ENCODE measurements at places on chromosomes 12 and 14.

GRCh38 chr12:40903040-40903439, 210.8 kb downstream of the CNTN1 start:
- DNase-seq: no peak

DNA sequence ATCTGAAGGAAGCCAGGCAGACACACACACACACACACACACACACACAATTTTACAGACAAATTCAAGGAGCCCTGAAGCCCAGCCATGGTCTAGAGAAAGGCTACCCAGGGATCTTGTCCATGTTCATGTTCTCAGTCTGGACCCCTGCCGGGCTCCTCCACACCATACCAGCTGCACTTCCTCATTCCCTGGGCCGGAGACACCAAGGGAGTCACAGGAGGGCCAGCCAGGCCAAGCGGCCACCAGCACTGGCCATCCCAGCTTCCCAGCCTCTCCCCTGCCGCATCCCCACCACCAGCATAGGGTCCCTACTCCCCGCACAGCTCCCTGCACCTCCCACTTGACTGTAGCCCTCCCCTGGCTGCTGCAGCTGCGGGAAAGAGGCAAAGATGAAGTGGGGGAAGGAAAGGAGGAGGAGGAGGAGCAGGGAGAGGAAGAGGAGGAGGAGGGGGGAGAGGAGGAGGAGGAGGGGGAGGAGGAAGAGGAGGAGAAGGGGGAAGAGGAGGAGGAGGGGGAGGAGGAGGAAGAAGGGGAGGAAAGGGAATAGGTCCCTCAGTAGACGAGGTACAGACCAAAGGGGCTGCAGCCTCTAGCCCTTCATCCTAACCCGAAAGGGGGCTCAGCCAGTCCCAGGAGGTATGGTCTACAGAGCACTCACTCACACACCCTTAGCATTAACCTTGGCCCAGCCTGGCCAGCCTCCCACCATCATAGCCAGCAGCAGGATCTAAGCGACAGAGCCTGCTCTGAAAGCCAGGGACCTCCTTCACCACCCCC, 293.2 kb downstream of the DPF3 start:
- DNase-seq: no peak

DNA sequence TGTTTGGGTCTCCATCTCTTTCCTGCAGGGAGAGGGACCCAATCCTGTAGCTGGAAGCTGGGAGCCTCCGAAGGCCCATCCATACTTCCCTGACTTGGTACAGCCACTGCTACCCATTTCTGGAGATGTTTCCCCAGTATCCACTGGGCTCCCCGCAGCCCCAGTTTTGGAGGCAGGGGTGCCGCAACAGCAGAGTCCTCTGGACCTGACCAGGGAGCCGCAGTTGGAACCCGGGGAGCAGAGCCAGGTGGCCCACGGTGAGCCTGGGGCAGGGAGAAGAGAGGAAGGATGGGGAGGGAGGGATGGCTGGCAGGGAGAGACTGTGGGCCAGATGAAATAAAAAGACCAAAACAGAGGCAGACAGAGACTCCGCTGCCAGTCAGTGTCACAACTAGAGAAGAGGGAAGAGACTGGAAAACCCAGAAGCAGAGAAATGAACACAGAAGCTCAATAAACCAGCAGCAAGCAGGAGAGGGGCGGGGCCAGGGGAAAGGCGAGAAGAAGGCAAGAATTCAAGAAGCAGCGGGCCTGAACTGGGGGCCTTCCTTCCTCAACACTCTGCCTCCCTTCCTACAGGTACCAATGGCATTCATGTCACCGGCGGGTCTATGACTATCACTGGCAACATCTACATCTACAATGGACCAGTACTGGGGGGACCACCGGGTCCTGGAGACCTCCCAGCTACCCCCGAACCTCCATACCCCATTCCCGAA, 6.3 kb downstream of the LTBR start:
- DNase-seq: no peak

DNA sequence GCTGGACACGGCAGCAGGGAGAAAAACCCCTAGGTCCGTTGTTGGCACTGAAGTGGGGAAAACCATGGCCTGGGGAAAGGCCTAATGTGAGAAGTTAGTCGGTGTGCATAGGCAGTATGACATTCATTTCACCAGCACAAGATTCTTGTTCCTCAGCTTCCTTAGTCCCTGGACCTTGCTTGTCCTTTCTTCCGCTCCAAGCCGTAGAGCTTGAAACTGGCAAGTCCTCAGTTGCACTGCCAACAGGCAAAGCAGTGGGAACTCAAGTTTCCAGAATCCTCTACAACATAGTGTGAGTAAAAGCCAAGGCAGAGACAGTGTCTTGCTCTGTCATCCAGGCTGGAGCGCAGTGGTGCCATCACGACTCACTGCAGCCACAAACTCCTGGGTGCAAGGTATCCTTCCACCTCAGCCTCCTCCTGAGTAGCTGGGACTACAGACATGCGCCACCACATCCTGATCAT, 138.5 kb upstream of the AMIGO2 start:
- DNase-seq: no peak

GRCh38 chr12:46491548-46491947, 119.0 kb upstream of the SLC38A2 start:
- no peak for DNase-seq

- DNase-seq: no peak
Observed at GRCh38 chr14:55051165-55051422, 353 bp upstream of the MAPK1IP1L start.

- no peak for DNase-seq
Observed at GRCh38 chr12:123608182-123608581, 6.3 kb downstream of the DDX55 start.

DNA sequence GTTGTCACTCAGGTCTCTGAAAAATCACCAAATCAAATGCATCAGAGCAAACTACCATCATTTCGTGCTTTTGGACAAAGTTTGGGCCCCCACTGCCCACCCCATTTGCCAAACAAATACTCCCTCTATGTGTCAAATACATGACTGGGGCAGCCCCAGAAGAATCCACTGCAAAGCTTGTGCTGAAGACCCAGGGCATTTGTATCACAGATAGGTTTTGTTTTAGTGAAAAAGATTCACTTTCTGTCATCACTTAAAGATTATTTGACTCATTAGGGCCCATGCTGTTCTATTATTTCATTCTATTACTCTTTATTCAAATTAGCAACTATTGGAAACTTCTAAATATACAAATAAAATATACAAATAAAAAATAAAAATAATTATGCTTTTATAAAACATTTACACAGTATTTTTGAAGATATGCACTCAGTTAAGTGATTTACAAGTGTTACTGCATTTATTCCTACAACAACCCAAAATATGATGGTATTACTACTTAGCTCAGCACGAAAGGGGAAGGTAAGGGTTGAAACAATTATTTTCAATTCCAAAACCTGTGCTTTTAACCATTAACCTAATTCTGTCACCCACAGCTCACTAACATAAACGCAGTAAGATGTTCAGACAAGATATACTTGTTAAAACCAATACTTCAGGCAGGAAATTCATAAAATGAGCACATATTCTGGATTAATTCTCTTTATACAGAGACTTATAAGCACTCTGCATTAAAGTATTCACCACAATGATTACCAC, 36.5 kb downstream of the LRIG3 start:
- DNase-seq: no peak

- peak; percentile 55 for DNase-seq
Observed at GRCh38 chr12:68971404-68971803, 38.4 kb upstream of the CPM start.

- DNase-seq: no peak
Observed at GRCh38 chr12:58323676-58324075, 382.3 kb downstream of the ATP23 start.

DNA sequence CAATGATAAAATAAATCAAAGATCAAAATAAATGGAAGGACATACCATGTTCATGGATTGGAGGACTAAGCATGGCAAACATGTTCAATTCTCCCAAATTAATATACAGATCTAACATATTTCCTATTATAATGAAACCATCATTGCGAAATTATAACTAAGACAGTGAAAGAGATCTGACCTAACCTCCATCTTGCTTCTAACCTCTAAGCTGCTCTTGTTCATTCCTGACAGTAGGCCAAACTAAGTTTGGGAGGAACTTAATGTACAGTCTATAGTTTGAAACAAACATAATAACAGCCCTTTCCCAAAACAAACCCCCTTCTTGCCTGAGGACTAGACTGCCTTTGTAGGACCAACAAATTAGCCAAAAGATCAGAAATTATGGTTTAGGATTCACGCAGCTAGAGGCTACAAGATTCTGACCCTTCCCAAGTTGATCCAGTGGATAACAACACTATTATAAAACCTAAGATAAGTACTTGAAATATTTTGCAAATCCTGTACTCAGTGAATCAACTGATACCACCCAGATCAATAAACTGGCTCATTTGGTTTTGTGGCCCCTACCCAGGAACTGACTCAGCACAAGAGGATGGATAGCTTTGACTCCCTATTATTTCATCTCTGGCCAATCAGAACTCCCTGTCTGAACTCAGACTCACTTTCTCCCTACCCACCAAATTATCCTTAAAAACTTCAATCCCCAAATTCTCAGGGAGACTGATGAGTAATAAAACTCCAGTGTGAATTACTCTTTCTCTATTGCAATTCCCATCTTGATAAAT, 41.7 kb upstream of the OR5AU1 start:
- no peak for DNase-seq

DNA sequence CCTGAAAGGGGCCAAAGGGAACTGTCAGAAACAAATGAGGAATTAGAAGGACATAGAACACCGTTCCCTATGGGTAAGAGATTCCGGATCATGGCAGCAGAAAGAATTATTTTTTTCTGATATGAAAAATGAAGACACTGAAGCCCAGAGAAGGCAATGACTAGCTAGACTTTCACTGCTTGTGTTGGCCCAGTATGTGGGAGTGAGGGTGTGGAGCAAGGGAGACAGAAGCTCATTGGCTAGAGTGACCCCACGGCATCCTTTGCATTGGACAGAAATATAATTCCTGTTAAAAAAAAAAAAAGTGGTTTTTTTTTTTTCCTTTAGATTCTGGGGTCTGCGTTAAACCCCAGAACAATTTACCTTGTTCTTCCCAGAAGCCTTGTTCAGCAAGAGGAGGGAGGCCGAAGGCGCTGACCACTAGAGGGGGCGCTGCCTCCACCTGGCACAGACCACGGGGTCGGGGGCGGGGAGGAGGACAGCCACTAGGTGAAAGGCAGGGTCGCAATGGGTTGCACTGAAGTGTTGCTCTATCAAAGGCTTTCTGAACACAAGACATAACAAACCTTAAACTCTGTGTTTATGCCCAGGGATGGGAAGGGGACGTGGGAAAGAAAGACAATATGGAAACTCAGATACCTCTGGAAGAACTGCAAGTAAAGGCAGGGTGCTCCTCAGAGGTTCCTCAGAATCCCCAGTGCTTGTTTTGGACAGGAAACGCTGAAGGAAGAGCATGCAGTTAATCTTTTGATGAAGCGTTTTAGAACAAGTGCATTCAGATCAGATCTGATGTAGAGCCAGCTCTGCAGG, 156.8 kb downstream of the KCNA5 start:
- peak; percentile 4 for DNase-seq

DNA sequence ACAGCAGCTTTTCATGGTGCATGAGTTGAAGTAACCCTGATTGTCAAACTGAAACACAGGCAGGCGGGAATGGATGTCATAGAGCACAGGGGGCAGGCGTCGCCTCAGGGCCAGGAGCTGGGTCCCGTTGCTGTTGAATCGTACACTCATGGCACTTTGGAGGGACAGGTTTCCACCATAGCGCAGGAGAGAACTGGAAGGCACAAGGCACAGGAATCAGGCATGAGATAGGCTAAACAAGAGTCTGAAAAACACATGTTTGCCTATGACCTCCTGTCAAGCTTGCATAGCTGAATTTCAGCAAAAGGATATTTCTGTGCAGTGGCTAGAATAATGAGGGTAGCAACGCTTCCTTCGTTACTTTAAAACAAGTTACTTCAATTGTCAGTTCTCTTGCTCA, 61.2 kb downstream of the DCAF5 start:
- no peak for DNase-seq

DNA sequence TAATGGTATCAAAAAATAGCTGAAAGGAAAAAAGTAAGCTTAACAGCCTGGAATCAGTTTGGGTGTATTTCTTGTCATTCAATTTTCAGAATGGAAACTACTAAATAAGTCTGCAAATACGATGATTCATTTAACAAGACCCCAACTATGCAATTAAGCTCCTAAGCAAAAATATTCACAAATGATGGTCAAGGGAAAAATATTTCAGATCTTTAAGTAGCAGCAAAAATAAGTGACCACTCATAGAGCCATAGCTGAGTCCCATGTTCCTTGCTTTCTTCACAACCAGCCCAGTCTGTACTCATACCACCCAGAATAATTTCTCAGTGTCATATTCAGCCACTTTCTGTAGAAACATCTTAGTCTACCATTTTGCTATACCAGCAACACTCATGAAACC, 185.4 kb downstream of the PPM1H start:
- DNase-seq: no peak

DNA sequence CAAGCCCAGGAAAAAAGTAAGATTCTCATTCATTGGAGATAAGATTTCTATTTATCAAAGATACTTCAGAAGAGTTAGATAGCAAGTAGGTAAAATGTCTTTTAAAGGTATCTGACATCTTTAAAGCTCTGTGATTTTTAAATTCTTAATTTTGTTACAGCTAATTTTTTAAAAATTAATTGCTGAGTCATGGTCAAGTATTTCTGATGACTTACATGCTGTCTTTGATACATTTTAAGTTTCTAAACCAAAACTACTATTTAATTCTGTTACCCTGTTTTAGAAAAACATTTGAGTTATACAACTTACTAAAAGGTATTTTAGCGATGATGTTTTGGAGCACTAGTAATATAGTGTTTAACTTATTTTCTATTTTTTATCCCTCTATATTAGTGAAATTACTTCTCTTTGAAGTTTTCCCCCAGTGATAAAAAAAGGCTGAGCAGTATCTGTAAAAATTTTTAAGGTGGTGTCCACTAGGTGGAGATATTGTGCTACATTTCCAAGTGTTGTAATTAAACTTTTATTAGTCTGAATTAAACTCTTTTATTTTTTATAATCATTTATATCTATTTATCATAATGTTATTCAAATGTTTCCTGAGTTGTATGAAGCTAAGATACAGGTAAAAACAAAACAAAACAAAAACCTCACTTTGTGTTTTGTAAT, 11.5 kb downstream of the ALG10 start:
- DNase-seq: peak; percentile 40

DNA sequence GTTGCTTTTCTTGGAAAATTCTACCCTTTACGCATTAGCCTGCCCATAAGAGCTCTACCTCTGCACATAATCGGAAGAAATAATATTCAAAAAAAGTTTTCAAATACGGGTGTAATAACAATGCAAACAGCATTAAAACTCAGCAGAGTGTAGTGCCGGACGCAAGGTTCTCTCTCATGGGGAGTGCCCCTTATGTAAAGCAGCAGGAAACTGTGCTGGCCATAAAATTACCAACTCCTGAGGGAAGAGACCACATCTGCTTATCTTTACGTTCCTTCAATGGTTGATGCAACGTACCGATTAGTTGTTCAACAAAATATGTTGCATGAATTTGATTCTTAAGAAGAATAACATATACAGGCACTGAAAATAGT, 118.7 kb upstream of the TMCC3 start:
- no peak for DNase-seq
